Kasumi-1 (cell line): ENCODE measurements at places on chromosomes 1 and 21.

- no peak for DNase-seq
These were observed 251.9 kb downstream of the PTPRU start for GRCh38 chr1:29488086-29488793.

DNA sequence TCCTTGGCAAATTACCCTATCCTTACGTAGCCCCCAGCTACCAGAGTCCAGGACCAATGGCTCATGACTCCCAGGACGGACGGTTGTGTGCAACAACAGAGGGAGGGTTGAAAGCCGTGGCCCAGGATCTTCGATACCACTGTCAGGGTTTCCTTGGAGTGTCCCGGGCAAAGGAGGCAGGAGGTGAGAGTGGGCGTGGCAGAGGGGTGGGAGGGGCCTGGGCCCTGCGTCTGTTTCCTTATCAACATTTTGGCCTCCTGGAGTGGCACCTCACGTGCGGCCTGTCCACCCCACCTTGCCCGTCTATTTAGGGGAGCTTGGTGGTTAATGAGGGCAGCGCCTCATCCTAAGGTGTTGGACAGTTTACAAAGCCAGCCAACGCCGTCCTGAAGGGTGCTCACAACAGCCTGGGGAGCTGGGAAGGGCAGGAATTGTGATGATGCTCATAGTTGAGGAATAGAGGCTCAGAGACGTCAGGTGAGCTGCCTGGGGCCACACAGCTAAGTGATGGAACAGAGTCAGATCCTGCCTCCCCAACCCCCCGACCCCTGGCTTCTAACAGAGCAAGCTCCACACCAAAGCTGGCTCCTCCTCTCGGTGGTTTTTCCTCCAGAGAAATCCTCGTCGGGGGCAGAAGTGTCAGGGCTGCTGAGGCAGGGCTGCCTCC is 17.4 kb upstream of the ARHGEF10L start:
- no peak for DNase-seq

GRCh38 chr1:175278734-175279116 is 86.1 kb upstream of the KIAA0040 start:
- DNase-seq, result no peak

GRCh38 chr1:183281039-183281438 is 95.0 kb downstream of the LAMC2 start:
- DNase-seq, result no peak

- no peak for DNase-seq
These were observed 15.0 kb downstream of the IFFO2 start for GRCh38 chr1:18941221-18942141.

DNA sequence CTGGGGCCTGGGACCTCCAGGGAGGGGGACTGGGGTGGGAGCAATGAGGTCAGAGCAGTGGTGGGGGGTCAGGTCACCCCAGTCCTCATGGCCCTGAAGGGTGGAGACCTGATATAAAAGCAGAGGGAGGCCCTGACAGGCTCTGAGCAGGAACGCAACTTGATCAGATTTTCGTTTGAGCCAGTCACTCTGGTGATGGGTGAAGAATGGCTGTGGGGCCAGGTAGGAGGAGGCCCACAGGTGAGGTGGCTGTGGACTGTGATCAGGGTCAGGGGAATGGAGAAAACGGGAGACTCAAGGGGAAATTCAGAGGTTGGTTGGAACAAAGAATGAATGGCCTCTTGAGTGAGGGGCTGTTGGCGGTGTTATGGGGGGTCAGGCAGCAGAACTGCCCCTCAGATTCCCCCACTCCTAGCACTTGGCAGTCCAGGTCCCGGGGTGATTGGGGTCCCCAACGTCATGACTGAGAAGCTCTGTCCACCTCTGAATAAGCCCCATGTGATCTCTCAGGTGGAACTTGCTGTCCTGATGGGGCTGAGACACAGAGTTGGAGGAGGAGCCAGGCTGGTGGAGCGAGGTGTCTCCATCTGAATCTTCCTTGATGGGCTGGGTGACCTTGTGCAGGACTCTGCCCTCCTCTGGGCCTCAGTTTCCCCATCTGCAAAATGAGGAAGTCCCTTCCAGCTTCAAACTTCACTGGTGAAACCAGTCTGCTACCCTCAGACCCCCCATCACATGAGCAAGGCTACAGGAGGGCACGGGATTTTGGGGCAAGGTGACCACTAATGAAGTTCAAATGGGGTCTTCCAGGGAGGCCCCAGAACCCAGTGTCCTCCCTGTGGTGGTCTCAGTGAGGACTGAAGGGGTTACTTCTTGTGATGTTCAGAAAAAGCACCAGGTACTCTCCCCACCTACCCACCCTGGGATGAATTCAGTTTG is 683.0 kb downstream of the MATN1 start:
- no peak for DNase-seq

DNA sequence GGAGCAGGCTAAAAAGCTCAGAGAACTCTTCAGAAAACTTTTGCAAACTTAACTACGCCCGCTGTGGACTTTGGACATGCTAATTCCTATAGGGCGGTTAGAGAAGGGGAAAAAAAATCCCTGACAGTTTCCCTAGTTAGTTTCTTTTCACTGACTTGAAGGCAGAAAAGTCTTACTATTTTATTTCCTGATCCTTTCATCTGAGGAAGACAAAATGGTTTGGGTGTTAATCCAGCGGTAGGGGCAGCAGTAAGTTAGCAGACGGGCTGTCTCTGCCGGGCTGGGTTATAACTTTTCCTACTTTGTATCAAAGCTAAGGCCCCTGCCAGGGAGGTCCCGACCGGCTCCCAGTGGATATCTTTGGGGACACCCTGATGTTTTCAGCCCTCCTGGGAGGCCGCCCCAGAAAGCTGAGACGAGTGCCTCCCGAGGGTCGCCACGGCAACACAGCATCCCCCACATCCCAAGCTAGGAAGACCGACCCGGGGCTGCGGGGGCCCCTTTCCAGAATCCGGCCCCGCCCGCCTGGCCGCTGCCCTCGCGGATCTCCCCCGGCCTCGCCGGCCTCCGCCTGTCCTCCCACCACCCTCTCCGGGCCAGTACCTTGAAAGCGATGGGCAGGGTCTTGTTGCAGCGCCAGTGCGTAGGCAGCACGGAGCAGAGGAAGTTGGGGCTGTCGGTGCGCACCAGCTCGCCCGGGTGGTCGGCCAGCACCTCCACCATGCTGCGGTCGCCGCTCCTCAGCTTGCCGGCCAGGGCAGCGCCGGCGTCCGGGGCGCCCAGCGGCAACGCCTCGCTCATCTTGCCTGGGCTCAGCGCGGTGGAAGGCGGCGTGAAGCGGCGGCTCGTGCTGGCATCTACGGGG is 162.6 kb downstream of the RUNX1 start:
- no peak for DNase-seq

DNA sequence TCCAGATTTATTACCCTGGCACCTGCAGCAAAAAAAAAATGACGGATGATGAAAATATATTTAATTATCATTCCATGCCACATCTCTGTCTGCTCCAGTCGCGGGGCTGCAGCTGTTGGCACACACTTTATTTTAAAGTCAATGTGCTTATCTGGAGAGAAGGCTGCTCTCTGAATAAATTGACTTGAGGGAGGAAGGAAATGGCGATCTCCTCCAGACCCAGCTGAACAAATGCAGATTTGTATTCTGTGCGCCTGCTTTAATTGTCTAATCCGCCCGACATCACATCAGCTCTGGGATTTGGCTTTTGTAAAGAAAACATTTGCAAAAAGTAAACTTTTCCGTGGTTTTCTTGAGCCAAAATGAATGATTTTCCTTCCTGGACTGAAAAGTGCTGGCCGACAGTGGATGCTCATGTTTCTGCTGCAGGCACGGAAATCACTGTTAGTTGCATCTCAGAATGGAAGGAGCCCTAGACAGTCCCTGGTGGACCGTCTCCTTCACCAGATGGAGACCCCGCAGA is 150.2 kb downstream of the CAMTA1 start:
- no peak for DNase-seq

- DNase-seq, result no peak
These were observed 3.2 kb upstream of the ATP1A2 start for GRCh38 chr1:160112357-160112756.

DNA sequence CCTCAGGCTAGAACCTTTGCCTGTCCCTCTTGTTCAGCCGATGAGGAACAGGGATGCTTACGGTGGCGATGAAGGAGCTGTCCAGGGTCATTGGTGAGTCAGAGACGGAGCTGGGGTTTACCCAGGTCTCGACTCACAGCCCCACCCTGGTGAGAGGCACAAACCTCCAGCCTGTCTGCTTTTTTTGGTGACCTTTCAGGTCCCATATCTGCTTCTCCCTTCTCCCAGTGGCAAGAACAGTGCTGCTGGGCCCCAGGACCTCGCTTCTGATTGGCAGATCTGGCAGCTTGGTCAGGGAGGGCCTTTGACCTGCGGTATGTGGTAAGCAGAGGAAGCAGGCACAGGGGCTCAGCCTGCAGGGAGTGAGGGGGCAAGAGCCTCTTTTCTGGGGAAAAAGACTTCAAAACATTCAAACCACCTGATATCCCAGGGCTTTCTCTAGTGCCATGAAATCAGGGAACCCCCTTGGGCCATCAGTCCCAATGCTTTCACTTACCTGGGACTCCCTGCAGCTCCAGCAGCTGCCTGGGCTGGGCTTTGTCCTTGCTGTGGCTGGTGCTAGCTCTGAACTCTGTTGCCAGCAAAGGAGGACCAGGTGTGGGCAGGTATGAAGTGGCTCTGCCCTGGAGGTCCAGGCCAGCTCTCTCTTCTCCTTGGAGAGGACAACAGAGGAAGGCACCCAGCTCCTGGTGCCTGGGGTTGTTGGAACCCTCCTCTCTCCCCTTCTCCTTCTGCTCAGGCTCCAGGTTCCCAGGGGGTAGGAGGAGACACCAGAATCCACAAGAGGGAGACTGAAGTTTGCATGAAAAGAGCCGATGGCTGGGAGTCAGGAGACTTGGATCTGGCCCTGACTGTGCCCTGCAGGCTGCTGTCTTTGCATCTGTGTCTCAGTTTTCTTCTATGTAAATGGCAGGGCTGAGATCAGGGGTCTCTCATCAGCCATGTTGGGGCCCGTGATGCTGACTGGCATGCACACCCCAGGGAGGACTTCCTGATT is 41.4 kb downstream of the TRIM62 start:
- DNase-seq, result no peak

DNA sequence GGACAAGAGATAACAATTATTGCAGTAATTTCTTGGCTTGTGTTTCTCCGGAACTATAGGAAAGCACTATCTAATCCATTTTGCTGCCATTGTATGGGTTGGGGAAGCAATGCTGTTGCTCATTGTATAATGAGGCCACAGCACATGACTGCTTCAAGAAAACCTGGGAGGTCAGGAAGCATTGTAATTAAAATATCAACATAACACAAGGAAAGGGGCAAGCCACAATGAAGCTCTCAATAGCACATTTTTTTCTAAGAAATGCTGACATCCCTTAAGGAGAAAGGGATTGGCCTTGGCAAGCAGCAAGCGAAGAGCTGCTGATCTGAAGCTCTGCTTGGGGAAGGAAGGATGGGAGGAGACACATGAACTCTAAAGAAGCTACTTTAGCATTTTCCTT is 44.0 kb downstream of the PLPP3 start:
- no peak for DNase-seq

GRCh38 chr1:109357616-109358015 is 40.1 kb downstream of the SORT1 start:
- DNase-seq, result no peak

- peak; percentile 68 for DNase-seq
These were observed 20.9 kb upstream of the HSPA13 start for GRCh38 chr21:14403681-14404318.

DNA sequence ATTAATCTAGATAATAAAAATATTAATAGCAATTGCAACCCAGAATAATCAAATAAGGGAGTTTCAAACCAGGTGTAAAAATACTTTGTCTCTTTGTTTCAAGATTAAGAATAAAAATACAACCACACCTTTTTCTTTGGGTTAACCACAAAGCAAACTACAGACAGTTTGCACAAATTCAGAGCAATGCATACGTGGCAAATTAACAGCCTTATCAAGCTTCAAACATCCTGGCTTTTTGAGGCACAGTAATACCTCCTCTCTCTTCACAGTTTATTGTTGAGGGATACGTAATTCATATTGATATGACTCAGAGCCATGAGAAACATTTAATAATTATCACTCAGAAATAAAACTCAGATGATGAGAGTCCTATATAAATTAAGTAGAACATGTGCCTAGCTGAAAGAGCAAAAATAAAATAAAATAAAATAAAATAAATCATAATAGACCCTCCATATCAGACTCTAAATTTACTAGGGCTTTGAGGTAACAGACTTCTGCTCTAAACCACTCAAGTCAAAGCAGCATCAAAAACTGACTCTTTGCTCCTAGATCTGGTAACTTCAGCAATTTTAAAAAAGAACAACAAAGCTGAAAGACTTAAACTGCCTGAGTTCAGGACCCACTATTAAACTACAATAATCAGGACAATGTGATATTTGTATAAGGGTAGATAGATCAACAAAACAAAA is 11.4 kb downstream of the EDEM3 start:
- no peak for DNase-seq

DNA sequence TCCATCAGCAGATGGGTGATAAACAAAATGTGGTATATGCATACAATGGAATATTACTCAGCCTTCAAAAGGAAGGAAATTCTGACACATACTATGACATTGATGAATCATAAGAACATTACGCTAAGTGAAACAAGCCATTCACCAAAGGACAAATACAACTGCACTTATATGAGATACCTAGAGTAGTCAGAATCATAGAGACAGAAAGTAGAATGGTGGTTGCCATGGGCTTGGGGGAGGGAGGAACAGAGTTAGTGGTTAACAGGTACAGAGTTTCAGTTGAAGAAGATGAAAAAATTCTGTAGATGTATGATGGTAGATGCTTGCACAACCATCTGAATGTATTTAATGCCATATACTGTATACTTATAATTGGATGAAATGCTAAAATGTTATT is 39.1 kb upstream of the KCNK2 start:
- DNase-seq, result no peak

DNA sequence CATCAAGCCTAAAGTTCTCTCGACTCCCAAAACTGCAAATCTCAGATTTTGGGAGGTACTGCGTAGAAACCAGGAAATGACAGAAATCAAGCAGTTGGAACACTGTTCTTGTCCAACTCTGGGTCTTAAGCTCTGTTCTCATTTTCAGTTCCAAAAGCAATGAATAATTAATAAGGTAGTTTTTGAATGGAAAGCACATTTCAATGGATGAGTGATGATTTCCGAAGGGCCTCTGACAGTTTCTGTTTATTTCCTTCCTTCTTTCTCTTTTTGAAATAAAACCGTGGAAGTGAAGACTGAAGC is 20.9 kb upstream of the TARBP1 start:
- DNase-seq, result no peak

DNA sequence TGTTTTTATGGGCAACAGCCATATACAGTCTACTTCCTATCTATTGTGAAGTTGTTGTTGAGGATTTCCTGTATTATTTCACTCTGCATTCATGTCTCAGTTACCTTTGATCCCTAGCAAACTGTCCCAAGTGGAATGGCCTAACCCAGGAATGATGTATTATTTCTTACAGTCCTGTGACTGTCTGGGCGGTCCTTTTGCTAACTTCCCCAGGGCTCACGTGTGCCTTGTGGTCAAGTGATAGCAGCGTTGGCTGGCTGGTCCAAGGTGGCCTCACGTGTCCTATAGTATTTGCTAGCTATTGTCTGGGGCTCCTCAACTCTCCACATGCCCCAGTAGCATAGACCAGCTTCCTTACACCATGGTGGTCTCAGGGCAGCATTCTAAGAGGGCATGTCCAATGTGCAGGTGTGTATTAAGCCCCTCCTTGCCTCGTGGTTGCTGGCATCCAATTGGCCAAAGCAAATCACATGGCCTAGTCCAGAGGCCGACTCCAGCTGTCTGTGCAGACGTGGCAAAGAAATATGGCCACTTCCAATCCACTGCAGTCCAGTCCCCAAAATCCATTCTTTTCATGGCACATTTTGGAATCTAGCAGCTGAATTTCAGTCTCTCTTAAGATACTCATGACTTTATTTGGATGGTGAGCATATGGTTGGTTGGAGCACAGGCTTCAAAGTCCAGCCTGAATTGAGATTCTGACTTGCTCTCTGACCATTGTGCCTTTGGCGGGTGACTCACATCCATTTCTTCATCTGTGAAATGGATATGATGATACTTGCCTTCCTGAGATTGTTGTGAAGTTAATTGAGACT is 94.1 kb downstream of the GALNT2 start:
- no peak for DNase-seq
